ENCODE measurements at places on chromosomes 2 and 18.

GRCh38 chr2:11746807-11747459 is 501 bp downstream of the LPIN1 start:
- no peak for DNase-seq

DNA sequence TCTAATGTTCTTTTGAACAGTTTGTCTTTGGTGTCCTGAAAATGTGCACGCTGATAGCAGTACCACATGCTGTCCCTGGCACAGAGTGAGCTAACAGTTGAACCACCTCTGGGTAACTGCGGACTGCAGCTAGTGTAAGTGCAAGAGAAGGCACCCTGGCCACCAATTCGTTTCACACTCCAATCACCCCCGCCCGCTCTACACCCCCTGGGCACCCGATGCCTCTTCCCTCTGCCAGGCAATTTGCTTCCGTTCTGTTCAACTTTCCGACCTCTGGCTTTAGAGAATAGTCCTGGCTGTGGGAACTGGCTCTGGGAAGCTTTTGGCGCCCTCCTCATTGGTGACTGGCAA is 1.4 kb downstream of the DOCK10 start:
- DNase-seq = peak; percentile 38

- DNase-seq = peak; percentile 91
Observed at GRCh38 chr18:74498712-74499627, 2.8 kb downstream of the CNDP2 start.

DNA sequence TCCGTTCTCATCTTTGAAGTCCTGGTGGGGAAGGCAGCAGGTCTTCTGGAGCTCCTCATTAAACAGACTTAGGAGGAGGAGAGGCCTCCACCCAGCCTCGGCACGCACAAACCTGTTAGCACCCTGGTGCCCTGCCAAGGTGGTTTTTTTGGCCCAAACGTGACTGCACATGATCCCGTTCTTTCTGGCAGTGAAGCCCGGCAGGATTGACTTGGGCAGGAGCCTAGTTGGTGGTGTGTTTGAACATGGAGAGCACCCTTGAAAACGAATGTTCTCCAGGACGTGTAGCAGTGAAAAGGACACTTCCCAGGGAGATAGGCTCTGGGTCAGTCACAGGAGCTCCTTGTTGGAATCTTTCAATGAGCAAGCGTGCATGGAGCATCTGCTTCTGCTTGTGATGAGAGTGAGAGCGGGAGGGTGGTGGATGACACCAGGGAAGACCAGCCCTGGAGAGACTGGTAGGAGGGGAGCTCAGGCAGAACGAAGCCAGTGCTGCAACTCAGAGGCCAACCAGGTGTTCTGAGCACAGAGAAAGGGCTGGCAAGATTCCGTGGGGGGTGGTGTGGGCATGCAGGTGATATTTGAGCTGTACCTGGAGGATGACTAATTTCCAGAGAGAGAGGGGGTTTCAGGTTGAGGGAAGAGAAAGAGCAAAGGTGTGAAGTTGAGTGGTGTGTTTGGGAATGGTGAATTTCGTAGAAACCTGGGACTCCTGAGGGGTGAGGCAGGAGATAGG is 73.8 kb downstream of the TANC1 start:
- DNase-seq = no peak

DNA sequence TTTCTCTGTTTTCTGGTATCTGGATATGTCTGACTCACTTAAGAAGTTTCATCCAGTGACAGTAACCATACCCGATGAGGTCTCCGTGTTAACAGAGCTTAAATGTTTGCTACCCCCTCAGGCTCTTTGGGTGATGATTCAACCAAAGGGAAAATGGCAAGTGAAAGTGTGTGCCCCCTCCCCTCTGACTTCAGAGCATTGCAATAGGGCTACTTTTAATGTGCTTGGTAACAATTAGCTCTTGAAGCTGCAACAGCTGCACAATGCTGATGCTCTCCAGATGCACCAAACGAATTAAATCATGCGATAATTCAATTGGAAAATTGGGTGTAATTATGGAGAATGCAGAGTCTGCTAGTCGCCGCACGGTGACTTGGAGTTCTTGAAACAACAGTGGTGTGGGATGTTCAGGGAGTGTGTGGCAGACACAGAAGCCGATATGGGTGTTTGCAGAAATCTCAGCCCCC is 270.7 kb downstream of the ALK start:
- DNase-seq = no peak

DNA sequence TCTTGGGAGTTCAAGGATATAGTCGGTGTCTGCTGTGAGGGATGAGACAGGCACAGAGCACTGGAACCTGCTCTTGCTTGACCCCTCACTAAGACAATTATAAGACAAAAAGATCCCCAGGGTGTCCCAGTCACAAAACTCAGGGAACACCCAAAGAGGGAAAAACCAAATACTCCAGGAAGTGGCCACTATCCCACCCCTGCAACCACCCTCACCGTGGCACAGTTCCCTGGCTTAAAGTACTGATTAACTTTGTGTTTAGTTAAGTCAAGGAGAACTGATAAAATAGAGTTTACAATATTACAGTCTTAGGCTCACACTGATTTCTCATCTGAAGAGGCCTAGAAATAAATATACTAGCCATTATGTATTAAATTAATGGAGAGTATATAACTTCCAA is 13.5 kb downstream of the IL36B start:
- DNase-seq = no peak

GRCh38 chr2:12642859-12643258 is 73.9 kb upstream of the TRIB2 start:
- no peak for DNase-seq

DNA sequence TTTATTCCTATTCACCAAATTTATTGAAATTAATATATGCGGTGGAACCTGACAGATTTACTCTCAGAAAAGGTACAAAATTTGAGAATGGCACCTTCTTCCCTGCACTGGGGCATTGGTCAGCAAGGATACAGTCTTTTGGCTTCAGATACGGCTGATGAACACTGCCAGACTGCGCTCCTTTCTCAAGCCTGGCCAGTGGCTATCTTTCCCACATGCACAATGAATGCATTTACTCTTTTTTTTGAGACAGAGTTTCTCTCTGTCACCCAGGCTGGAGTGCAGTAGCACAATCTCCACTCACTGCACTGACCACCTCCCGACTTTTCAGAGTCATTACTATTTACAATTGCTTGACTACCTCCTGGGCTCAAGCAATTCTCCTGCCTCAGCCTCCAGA is 61.6 kb downstream of the MOB4 start:
- no peak for DNase-seq

- DNase-seq = no peak
Observed at GRCh38 chr2:219542931-219543595, 546 bp downstream of the CHPF start.

- DNase-seq = no peak
Observed at GRCh38 chr2:118669654-118670053, 177.8 kb downstream of the EN1 start.

DNA sequence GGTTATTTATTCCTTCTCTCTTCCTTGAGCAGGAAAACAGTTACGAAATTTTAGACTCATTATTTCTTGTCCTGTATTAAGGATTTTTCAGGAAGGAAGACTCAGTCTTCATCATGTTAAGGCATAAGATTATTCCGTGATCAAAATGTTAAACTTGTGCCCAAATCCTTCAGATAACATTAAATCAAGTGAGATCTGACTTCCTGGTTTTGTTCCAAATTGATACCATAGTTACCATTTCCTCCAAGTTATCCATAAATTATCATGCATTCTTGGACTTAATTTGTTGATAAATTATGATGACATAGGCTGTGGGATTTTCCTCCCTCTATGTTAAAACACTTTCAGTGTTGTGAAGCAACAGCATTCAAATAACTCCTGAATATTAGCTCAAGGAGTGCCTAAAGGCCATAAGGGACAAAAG is 31.9 kb downstream of the EFEMP1 start:
- DNase-seq = no peak

GRCh38 chr2:69390001-69390400 is 3.0 kb upstream of the GFPT1 start:
- DNase-seq = no peak

GRCh38 chr2:127887776-127888130 is 2.0 kb upstream of the AMMECR1L start:
- DNase-seq = no peak

DNA sequence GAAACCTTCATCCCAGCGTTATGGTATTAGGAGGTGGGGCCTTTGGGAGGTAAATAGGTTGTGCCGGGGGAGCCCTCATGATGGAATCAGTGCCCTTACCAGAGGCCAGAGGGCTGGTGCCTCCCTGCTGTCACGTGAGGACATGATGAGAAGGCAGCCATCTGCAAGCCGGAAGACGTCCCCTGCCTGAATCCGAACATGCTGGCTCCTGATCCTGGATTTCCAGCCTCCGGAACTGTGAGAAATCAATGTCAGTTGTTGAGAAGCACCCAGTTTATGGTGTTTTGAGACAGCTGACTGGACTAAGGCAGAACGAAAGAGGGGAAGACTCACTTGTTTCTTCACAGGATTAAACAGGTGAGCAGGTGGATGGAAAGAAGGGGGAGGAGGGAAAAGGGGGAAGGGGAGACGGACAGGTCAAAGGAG is 13.0 kb upstream of the KLF11 start:
- DNase-seq = no peak

- DNase-seq = peak; percentile 33
Observed at GRCh38 chr2:8677646-8678592, 3.9 kb upstream of the ID2 start.

- no peak for DNase-seq
Observed at GRCh38 chr18:10274301-10274700, 180.1 kb upstream of the APCDD1 start.

GRCh38 chr2:203583701-203584100 is 48.6 kb upstream of the RAPH1 start:
- DNase-seq = no peak

GRCh38 chr18:59885579-59886163 is 14.1 kb upstream of the PMAIP1 start:
- no peak for DNase-seq

- DNase-seq = no peak
Observed at GRCh38 chr2:239626961-239627592, 226.3 kb upstream of the HDAC4 start.

DNA sequence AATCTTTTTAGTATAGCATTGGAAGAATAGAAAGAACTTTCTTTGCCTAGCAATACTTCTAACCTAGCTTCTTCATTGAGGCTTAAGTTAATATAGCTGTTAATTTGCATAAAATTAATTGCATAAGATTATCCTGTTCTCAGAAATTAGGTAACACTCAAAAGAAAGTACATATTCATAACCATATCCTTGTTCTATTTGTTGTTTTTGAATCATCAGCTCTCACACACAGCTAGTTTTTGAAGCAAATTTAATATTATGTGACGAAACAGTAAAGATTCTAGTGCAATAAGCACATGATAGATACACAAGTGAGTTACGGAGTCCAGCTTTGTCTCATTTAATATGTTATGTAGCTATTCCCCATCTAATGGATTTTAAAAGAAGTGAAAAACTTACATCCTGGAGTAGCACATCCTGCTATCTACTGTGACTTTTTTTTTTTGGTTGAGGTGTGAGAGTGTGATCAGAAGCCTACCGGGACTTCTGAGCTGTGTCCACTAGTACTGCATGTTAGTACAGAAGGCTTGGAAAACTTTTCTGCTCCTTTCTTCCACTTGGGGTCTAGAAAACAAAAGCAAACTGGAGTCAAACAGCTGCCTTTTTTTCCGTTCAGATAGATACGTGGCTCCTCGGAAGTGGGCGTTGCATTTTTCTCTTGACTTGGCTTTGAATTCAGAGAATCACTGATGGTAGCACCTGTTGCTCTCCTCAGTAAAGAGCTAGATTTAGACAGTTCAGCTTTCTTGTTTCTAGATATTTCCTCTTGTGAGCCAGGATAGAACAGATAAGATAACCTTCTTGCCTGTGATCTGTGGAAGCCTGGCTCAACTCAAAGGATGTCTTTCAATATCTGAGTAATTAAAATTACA is 27.2 kb downstream of the KDM3A start:
- peak; percentile 16 for DNase-seq

DNA sequence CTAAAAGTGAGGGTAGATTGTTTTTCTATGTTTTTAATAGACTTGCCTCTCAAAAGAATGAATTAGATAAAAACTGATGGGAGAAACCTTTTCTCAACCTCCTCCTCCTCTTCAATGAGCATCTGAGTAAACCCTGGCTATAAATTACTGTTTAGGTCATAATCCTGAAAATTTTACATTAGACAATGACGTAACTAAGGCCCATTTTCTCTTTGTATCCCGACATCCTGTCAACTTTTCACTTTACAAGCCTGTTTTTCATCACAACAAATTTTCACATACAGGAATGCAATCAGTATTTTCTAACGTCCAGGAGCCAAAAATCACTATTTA is 1.3 kb downstream of the SPIRE1 start:
- no peak for DNase-seq

DNA sequence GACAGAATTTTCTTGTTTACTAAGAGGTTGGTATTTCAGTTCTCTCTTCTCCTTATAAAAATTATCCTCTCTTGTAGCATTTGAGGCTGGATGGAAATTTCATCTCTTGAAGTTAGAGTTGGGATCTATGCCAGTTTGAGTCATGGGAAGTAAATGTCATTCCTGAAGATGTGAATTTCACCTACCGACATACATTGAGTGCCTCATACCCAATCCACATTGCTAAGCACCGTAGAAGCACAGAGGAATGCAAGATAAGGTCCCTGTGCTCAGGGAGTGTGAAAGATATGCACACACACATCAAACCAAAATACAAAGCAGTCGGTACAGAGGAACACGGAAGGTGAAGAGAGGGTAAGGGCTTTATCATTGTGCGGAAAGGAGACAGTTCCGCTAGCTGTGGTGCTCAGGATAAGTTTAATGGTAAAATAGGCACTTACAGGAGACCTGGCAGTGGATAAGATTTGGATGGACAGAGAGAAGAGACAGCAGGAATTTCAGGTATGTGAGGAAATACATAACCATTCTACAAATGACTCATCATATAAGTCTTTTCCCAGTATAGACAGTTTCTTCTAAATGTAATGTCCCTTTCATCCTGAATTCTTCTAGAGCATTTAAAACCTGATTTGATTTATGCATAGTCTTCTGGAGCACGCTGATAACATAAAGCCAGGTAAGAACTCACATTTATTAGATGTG is 205.3 kb upstream of the ST6GAL2 start:
- no peak for DNase-seq

- DNase-seq = no peak
Observed at GRCh38 chr2:31236433-31237205, 2.7 kb downstream of the EHD3 start.

GRCh38 chr2:19365126-19365525 is 6.7 kb upstream of the OSR1 start:
- DNase-seq = no peak

DNA sequence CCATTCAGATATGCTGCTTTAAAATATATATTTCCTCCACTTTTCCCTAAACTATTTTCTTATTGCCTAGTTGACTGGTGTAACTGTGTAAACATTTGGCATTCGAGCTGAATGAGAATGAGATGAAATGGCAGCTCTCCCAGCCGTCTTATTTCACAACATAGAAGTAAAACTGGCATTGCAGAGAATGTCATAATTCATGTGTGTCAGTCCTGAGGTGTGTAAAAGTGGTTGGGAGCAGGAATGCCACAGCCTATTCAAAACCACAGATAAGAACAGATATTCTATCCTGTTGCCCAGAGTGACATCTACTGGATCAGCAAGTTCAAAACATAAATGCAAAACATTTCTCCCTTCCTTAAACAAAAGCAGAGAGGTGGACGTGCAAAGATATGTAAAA is 565.5 kb upstream of the CHAC2 start:
- no peak for DNase-seq

GRCh38 chr2:8457092-8457481 is 224.8 kb upstream of the ID2 start:
- DNase-seq = no peak

Data from activated naive CD4-positive, alpha-beta T cell treated with anti-CD3 and anti-CD28 coated beads, Interleukin-2, amount 50 U/mL, for 72 hours (primary cell).